RKO (cell line): ENCODE measurements at places on chromosomes 6 and 20.

DNA sequence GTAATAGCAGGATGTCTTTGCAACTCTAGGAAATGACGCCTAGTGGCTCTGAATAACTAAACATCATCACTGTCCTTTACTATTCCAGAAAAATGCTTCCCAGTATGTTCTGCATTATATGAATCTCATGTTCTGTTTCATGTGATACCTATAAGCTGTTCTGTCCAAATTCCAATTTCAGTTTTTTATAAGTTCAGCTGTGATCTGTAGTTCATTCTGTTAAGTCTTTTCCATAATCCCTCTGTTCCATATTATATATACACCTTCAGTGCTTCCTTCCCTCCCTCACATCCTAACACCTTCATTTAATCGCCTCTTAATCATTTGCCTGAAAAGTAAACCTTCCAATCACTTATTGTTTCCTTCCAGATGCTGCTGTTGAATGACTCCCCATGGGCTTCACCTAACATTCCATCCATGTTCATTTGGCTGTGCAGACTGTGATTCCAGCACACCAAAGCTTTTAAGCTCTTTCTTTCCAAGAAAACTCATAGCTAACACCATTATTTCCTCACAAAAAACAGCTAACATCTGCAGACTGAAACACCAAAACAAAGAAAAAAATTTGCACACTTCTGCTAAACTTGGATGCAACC is 18.6 kb downstream of the HMGCLL1 start:
- no peak for DNase-seq

- no peak for DNase-seq
Observed at GRCh38 chr20:16107172-16107870, 465.9 kb downstream of the KIF16B start.

- DNase-seq, result no peak
Observed at GRCh38 chr6:41720262-41720620, 15.2 kb downstream of the TFEB start.

- no peak for DNase-seq
Observed at GRCh38 chr20:62287759-62288534, 14.8 kb upstream of the ADRM1 start.

GRCh38 chr6:110412360-110412759 is 3.0 kb downstream of the DDO start:
- no peak for DNase-seq

DNA sequence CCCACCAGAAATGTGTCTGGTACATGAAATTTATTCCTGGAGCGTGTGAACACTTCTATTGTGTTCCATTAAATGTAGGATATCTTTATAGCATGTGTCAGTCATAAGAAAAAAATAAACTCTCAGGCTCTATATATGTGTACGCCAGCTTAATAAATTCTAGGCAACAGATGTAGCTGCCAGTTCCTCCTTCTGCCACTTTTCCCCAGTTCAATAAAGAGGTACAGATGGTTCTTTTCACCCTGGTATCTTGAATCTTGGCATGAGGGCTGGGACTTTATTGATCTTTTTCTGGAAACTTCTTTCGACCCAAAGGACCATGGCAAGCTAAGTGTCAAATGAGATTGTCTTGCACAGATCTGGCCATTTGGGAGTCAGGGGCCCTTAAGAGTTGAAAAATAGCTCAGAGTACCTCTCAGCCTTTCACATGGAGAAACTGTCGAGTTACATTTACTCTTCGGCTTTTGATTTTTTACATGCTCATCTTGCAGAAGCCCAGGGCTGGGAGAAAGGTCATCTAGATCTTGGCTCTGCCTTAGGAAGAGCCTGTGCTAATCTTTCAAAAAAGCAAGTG is 240.9 kb downstream of the DOK5 start:
- DNase-seq, result no peak

DNA sequence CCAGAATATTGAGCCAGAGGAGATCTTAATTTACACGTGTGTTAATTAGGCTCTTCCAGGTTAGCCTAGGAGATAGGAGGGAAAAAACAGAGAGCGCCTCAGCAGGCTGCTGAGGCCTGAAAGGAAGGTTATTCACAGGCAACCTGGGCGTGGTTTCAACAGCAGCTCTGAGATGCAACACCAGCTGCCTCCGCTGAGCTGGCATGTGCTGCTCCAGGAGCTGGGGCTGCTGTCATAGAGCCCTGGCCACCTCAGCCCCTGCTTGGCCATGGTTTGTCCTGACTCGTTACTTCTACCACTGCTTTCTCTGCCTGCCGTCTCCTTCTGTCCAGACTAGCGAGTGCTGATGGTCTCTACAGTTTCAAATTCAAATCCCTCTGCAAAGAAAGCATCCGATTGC is 32.4 kb upstream of the RPP40 start:
- DNase-seq, result peak; percentile 51

DNA sequence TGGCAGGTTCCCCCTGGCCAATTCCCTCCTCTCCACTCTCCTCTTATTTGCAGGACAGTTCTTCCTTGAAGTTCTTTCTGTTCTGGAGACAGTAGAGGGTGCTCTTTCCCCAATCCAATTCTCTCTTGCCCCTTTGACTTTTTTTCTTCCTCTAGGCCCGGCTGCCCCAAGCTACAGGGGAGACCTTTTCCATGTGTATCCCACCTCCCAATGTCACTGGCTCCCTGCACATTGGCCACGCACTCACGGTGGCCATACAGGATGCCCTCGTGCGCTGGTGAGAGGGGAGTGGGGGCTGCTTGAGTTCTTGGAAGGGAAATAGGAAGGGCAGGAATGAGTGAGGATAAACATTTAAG is 1.5 kb downstream of the VARS2 start:
- peak; percentile 75 for DNase-seq

DNA sequence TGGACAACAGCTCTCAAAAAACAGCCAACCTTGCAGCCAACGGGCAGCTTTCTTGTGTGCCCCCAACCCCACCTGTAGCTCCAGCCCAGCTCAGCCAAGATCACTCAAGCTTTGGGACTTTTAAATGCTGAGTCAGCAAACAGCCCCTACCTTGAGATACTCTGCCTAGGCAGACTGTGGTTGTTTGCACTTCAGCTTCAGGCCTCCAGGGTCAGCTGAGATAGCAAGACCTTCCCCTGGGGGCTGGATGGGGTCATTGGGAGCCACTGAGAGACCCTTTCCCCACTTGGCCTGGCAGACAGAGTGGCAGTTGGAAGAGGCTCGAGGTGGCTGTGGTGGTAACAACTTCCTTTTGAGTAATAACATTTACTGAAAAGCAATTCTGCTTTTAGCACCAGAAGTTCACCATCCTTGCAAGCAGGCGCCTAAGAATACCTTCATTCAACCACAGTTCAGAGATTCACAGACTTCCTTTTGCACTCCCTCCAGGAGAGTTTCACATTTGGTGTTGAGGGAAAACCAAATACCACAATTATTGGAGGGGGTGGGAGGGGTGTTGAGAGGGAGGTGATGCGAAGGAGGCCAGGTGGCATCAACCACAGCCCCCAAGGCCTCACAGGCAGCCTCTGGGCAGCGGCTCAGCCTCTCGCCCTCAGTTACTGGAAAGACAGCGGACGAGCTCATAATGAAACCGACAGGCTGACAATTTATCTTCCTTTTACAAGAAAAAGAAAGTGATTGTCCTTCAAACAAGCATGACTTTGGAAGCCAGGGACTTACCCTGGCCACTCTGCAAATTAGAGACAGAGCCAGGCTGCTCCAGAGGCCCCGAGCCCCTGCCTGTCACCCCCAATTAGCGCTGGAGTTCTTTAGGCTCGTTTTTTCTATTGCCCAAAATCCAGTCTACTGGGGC is 148.1 kb downstream of the CEBPB start:
- DNase-seq, result no peak

GRCh38 chr6:87196275-87196842 is 41.0 kb downstream of the ZNF292 start:
- DNase-seq, result peak; percentile 5
